ENCODE measurements at places on chromosomes 1 and 21.

DNA sequence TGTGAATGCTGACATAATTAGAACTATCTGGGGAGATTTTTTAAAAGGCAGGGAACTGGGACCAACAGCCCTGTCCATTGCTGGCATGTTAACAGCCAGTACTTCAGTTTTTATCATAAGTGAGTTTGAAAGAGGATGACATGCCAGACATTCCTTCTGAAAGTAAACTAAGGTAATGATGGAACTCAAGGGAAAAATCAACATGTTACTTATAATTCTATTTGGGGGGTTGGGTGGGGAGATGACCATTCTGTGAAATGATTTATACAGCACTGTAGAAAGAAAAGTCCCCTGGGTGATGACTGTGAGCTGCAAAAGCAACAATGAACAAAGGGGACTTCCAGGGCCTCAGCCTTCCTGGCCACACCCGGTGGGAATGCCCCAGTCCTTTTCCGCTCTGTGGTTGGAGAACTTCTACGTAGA, 5.4 kb upstream of the LAMC2 start:
- DNase-seq: no peak

DNA sequence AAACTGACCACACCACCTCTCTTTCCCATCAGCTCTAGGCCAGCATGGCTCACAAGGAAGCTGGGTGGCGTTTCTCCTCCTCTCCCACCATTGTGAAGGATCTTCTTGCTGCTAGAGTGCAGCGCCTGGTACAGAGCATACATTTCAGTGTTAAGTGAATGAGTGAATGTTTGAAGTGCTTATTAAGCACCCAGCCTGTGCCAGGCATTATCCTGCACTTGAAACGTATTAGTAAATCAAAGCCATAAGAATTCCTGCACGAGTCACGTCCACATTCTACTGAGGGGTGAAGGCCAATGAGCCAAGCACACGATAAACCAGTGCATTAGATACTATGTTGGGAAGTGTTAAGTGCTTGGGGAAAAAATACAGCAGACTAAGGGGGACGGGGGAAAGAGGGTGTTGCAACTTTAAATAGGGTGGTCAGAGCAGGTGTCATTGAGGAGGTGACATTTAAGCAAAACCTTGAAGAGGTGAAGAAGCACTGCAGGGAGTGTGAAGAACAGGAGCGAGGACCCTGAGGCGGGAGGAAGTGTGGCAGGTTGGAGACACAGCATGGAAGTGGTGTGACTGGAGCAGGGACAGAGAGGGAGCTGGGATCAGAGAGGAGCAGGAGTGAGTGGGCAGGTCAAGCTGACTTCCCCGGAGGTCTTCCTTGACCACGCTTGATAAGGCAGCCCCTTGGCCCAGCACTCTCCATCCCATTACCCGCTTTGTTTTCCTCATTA, 48.5 kb upstream of the LRRN2 start:
- DNase-seq: no peak

DNA sequence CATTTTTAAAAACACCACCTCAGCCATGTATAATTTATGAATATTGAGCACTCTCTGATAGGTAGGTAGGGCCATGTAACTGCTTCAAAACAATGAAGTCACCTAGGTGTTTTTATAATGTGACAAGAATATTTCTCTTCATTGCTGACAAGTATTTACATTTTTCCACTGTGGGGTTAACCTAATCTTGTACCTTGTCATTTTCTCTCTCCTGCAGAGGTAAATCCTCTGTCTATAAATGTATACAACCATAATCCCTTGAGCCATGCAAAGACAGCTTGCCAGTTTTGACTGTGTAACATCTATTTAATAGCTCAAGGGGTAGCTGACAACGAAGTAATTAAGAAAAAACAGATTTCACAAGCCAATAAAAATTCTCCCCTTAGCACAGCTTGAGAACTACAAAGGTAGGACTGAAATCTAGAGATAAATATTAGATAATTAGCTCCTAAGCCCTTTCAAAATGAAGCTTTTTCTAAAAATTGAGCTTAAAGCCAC, 137.6 kb upstream of the POGK start:
- DNase-seq: no peak

GRCh38 chr1:84190455-84190854, 46.4 kb downstream of the PRKACB start:
- DNase-seq: no peak

DNA sequence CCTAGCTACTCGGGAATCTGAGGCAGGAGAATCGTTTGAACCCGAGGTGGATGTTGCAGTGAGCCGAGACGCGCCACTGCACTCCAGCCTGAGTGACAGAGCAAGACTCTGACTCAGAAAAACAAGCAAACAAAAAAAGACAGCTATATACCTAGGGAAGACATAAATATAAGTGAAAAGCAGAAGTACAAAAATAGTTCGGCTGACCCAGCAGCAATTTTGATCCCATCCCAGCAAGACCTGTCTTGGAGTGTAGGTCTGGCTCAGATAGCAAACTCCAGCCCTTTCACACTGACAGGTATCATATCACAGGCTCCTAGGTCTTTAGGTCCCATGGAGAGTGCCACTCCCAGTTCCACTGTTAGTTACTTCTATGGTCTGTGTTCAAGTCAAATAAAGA, 14.6 kb downstream of the MTX1 start:
- no peak for DNase-seq

GRCh38 chr1:36327421-36328087, 4.1 kb upstream of the EVA1B start:
- DNase-seq: no peak

DNA sequence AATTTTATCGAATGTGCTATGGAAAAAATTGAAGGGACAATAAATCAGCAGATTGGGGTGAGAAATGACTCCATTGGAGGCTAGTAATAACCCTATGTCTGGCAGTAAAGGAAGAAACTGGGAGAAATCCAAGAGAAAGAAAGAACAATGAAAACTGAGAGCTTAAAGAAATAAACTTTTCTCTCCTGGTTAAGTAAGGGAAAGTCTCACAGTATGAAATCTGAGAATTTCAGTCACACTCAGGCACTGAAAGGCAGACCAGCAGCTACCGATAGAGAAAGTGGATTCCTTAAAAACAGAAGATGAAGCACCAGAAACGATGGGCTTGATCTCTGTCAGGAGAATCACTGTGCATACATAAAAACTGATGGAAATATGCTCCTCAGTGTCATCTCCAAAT, 404.2 kb downstream of the PLPP3 start:
- no peak for DNase-seq

DNA sequence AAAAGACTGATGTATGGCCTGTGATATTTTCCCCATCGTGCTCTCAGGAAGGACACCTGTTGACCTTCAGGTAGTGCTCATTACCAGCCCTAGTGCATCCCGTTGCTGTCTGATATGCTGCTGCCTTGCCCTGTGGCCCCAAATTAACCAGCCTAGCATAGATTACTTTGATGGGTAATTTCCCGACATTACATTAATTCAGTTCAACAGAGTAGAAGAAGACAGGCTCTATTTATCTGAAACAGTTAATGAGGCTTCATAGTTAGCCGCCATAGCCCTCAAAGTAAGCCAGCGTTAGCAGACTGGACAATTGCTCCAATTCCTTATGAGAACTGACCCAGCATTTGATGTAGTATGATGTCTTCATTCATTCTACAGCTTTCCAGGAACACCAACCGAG, 257.6 kb downstream of the OLFM3 start:
- no peak for DNase-seq

GRCh38 chr1:36114371-36114770, 10.7 kb downstream of the COL8A2 start:
- DNase-seq: no peak

GRCh38 chr1:210252621-210253051, 20.0 kb downstream of the SERTAD4 start:
- no peak for DNase-seq

GRCh38 chr1:232310541-232310940, 319.4 kb downstream of the SIPA1L2 start:
- DNase-seq: no peak

- no peak for DNase-seq
Observed at GRCh38 chr1:59015708-59016107, 231.9 kb upstream of the JUN start.
